ENCODE measurements at places on chromosomes 5 and 9.
A peak's percentile ranks its signal among the peaks of the same experiment; 100 is the strongest.

DNA sequence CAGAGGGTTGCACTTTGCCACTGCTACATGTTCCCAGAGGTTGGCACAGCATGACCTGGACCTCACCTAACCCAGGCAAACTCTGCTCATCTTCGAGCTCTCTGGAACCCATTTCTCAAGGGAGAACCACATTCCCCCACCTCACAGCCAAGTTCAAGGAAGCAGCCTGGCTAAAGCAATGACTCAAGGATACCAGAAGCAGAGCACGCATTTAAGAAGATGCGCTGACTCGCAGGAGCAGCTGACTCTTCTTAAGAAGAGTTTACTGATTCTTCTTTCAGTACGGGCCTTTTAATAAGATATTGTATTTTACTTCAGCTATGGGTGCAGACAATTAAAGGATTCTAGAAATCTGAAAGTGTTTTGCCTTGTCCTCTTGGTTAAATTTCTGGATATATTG is 4.1 kb upstream of the SEMA5A start:
- peak; percentile 37 for DNase-seq

GRCh38 chr5:175682664-175683063 is 24.8 kb downstream of the HRH2 start:
- DNase-seq: no peak

GRCh38 chr5:179313849-179314521 is 31.3 kb downstream of the ADAMTS2 start:
- DNase-seq: no peak

DNA sequence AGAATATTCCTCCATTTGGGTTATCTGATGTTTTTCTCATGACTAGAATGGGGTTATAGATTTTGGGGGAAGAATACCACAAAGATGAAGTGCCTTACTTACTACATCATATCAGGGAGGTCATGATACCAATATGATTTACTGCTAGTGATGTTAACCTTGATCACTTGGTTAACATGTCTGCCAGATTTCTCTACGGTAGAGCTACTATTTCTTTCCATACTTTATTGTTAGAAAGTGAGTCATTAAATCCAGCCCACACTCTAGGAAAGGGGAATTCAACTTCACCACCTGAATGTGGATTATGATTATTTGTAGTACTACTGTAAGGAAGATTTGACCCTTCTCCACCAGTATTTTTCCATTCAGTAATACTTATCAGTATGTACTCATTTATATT is 64.7 kb downstream of the UBE2R2 start:
- peak; percentile 22 for DNase-seq

DNA sequence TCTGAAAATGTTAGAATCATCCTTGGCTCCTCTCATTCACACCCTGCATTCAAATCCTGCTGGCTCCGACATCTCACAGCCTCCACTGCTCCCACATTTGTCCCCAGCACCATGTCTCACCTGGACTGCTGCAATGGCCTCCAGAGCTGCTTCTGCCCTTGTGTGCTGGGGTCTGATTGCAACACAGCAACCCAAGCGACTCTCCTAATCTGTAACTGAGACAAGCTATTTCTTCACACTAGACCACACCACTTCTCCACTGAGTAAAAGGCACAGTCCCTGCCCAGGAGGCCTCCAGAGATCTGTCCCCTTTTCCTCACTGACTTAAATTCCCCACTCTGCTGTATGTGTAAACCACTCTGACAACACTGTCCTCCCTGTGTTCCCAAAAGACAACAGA is 151.1 kb upstream of the TAS2R1 start:
- no peak for DNase-seq

DNA sequence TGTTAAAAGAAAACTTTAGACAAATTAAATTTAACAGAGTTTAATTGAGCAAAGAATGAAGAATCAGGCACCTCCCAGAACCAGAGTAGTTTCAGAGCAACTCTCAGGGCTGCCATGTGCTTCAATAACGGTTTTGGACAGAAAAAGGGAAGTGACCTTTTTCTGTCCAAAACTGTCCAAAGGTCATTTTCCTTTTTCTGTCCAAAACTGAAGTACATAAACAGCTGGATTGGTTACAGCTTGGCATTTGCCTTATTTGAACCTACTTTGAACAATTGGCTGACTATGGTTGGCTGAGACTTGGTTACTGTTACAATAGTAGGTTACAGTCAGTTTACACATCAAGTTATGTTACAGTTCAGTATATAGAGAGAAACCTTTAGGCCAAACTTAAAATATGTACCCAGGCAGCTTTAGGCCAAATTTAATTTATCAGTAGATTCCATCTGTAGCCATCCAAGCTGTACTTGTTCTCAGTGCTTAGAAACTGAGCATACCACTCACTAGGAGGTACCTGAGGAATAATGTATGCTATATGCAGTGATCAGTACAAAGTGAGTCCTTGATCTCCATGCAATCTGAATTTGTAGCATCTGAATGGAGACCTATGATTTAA is 44.0 kb downstream of the C9orf85 start:
- no peak for DNase-seq

- DNase-seq: peak; percentile 66
These were observed 20.0 kb downstream of the APC start for GRCh38 chr5:112757468-112758208.

DNA sequence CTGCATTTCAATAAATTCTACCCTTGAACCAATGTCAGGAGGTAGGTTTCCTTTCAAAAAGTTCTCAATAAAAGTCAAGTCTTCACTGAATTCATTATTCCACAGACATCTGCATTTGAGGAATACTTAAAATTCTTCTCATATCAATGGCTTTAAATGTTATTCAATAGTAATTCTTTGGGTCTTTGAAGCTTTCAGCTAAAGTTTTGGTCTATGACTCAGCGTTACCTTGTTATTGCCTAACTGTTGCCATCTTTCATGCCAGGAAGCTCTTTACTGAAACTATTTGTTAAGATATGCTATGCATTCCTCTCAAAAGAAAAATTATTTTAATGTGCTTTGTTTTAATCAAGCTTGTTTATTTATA is 170.5 kb downstream of the NNT start:
- DNase-seq: peak; percentile 80

- DNase-seq: no peak
These were observed 21.1 kb upstream of the TCF7 start for GRCh38 chr5:134093351-134093750.

GRCh38 chr5:138448481-138449398 is 9.9 kb downstream of the REEP2 start:
- DNase-seq: no peak

DNA sequence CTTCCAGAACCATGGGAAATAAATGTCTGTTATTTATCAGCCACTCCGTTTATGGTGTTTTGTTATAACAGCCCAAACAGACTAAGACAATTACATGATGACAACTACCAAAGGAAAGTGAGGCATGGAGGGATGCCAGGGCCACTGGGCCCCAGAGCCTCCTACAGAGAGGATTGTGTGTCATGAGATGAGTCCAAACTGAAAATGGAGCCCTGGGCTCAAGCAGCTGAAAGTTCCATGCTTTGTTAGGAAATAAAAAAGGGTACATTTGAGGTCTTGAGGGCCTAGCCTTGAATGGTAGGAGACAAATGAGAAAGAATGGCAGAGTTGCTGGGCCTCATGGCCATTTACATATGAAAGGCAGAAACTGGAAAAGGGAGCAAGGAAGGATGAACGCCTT is 586.5 kb downstream of the CETN3 start:
- DNase-seq: no peak

DNA sequence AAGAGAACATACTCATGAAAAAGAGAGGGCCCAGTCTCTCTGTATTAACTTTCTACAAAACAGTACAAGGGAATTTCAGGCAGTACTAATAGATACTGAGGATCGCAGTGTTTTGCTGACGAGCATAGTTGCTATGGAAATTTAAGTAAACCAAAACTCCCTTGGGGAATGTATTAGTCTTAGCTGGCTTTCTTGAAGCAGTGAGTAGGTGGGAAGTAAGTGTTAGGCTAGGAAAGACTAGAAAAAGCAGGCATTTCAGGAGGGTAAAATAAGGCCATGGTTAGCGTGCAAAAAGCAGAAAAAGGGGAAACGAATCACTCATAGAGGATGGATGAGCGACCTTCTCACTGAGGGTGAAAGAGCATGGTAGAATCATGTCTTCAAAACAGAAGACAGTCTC is 84.3 kb upstream of the ACTBL2 start:
- DNase-seq: peak; percentile 57

- no peak for DNase-seq
These were observed 233.9 kb upstream of the TBCA start for GRCh38 chr5:78009937-78010527.

- no peak for DNase-seq
These were observed 303.9 kb downstream of the DOCK8 start for GRCh38 chr9:518540-518939.

DNA sequence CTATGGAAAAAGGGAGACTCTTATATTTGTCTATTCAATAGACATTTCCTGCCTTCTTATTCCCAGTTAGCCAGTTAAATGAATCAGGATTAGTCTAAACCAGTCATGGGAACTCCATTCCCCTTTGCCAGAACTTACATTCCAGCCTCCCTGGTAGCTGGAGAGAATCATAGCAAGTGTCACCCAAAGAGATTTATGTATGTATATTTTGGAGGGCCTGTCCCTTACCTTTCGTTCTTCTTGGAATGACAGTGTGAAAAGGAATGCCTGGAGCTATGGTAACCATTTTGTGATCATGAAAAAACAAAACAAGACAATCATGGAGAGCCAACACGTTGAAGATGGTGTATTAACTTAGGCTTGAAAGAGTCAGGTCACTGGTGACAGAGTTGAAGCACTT is 627.7 kb downstream of the CCDC171 start:
- peak; percentile 16 for DNase-seq

DNA sequence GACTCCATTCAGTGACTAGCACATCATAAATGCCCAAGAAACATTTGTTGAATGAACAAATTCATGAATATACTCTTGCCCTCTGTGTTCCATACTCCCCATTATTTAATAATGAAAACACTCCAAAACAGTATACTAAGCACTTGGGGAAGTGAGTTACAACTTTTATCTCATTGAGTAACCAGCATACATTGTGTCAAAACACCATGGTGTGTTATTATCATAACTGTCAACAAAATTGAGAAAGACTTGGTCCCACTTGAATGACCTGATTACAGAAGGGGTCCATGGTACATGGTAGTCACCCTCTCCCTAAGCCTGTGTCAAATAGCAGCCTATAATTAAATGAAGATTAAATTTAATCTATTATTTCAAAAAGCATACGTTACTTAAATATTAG is 16.2 kb downstream of the ANKH start:
- no peak for DNase-seq

GRCh38 chr9:127035948-127036347 is 86.5 kb downstream of the ANGPTL2 start:
- DNase-seq: no peak

DNA sequence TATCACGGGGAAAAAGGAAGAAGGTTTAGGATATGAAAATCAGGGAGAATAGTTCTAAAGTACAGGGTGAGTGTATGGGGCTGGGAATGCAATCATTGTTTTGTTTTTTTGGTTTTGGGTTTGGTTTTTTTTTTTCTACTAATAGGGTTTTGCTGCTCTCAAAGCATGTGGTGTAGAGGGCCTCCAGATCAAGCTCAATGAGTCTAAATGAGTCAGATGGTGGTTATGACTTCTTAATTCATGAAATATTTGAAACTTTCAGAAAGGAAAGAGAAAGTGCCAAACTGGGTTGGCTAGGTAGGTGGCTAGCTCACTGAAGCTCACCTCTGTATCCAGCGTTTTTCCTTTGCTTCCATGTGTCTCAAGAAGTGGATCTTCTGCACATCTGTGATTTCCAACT is 10.7 kb downstream of the OR1L8 start:
- no peak for DNase-seq

DNA sequence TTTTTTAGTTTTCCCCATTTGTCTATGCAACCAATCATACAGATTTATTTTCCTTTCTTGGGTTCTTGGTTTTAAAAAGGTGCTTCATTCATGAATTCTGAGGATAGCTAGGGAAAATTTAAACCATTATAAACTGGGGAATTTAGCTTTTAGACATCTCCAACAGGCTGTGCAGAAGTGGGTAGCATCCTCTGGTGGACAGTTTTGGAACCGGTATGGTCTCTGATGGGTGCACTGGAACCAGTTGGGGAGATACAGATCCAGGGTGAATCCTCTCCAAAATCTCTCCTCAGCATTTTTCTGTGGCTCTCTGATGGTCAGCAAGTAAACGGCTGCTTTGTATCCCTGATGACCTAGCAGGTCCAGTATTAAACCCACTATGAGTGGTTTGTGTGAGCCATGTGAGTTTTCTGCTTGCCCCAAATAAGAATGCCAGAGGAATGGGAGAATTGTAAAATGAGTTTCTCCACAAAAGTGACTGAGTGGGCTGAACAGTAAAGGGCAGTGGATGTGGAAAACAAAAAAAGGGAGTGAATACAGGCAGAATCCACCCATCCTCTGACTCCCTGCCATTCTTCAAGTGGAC is 9.1 kb upstream of the DNAJC25 start:
- peak; percentile 66 for DNase-seq

- DNase-seq: peak; percentile 66
These were observed 115.6 kb downstream of the CETN3 start for GRCh38 chr5:90293931-90294330.

GRCh38 chr5:132225165-132226032 is 2.3 kb downstream of the P4HA2 start:
- peak; percentile 94 for DNase-seq

DNA sequence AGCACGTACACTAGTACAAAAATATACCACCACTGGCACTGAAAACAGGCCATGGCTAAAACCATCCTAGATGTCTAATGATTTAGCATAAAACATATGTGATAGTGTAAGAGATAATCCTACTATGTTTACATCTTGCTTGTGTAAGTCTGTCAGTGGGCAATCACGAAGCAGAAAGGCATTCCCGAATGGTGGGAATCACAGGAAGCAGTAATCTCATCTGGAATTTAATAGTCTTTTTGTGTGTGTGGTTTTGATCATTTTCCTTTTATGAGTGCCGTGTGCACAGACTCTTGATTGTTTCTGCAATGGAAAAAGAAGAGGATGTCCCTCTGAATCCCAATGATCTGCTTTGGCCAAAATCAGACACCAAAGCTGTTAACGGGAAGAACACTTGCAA is 200.5 kb downstream of the EBF1 start:
- no peak for DNase-seq

- no peak for DNase-seq
These were observed 234.1 kb downstream of the FBXL7 start for GRCh38 chr5:15734058-15734457.

GRCh38 chr9:137176302-137177182 is 4.7 kb upstream of the TMEM210 start:
- peak; percentile 68 for DNase-seq

DNA sequence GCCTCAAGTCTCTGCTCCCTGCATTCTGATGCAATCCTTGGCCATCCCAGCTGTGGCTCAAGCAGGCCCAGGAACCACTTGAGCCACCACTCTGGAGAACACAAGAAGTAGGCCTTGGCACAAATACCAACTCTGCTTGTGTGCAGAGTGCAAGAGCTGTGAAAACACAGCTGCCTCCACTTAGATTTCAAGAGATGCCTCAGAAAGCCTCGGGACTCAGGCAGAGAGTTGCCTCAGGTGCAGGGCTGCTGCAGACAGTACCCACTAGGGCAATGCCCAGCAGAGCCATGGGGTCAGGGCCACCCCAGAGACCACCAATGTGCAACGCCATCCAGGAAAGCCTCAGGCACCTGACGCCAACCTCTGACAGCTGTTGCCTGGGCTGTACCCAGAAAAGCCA is 82.4 kb downstream of the FREM1 start:
- DNase-seq: no peak
